ENCODE measurements at places on chromosomes 5 and 9.

GRCh38 chr5:17154211-17154996, 63.0 kb upstream of the BASP1 start:
- peak; percentile 25 for DNase-seq

- no peak for DNase-seq
Observed at GRCh38 chr9:97468658-97469448, 32.6 kb upstream of the TMOD1 start.

- DNase-seq = no peak
Observed at GRCh38 chr5:60163762-60164161, 270.2 kb upstream of the PDE4D start.

DNA sequence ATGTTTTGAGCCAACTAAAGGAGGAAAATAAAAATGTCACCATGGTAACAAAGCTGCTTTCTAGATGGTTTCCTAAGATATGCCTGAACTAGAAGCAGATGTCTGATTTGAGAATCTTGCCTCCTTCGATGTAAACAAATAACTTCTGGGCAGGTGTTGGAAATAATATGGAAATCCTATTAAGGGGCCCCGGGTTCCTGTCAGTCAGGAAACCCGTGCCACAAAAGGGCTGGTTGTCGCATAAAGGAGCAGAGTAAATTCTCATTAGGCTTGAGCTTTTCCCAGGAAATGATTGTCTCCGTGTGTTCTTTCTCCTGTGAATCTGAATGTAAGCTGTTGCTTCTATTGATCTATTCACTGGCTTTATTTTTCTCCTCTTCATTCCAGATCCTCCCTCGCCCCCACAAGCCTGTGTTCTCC, 90.8 kb downstream of the TLE4 start:
- DNase-seq = peak; percentile 14

GRCh38 chr9:76405868-76406267, 11.6 kb upstream of the RFK start:
- no peak for DNase-seq

GRCh38 chr9:129783516-129784361, 19.2 kb upstream of the TOR1B start:
- peak; percentile 29 for DNase-seq

GRCh38 chr5:108141676-108142075, 240.2 kb downstream of the FBXL17 start:
- DNase-seq = no peak

DNA sequence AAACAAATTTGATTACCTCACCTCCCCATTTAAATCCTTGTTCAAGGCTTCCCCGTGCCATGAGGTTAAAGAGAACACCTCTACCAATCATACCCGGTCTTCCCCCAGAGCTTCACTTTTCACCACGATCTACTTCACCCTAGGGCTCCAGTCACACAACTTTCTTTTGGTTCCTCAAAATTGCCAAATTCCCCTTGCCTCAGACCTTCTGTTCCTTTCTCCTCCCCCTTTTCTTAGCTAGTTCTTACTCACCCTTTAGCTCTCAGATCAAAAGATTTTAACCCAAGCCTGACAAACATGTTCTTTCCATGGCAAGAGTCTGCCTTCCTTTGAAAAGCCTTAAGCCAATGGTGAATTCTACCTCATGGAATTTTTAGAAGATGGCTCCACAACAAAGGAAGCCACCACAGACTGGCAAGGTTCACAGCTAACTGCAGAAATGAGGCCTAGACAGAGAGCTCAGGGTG, 56.7 kb downstream of the MAPKAP1 start:
- no peak for DNase-seq

DNA sequence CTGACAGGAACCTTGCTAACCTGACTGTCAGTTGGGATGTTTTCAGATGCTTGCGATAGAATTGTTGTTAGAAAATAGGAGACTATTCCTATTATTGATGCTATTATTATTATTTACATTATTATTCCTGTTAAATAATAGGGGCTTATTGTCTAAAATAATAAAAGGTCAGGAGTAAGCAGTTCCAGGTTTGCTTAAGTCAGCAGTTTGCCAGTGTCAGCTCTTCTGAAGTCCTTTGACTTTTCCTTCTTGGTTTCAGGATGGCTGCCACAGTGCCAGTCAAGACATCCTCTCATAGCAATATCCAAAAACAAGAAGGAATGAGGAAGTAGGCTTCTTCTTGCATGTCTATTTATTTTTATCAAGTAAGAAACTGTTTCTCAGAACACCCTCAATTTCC, 141.7 kb upstream of the MARCHF11 start:
- DNase-seq = no peak

GRCh38 chr5:124730381-124730780, 16.1 kb downstream of the ZNF608 start:
- DNase-seq = no peak

DNA sequence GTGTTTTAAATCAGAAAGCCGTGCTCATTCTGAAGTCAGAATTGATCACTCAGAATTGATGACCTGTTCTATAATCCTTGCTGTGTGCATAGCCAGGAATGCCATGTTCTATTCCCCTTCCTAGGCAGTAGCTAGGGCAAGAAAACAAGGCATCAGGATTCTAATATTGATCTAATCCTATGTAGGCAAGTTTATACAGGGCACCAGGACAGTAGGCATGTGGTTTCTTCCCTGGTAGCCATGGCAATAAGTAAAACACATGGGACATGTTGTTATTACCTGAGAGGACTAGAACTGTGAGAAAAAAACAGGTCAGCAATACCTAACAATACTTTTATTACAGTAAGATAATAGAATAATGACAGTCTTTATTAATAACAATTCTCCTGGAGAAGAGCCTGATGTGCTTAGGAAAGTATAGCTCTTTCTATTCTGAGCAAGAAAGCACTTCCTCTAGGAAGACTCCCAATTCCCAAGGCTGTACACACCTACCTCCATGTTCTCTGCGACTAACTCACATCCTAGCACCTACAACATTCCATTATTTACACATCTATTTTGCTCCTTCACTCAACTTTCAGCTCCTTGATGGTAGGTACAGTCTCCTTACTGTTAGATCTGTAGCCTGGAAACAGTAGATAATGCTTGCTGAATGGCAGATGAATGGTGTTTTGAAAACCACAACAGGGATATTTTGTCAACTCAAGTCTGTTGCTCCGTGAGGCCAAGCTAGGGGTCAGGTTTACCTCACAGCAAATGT, 70.8 kb downstream of the STX17 start:
- DNase-seq = no peak

DNA sequence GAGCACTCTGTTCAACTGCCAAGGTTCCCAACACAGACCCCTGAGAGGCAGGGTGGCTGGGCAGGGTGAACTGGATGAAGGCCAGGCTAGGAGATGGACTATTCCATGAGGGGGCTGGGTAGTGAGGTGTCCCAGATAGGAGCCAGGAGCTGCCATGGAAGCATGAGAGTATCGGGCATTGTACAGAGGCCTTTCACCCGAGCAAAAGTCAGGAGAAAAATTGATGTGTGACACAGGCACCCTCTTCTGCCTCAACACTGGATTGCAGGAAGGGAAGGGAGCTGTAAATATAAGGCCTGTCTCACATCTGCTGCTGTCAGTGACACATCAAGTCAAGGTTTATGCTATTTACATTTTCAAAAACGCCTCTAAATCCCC, 74.6 kb downstream of the UBAP1 start:
- DNase-seq = no peak

DNA sequence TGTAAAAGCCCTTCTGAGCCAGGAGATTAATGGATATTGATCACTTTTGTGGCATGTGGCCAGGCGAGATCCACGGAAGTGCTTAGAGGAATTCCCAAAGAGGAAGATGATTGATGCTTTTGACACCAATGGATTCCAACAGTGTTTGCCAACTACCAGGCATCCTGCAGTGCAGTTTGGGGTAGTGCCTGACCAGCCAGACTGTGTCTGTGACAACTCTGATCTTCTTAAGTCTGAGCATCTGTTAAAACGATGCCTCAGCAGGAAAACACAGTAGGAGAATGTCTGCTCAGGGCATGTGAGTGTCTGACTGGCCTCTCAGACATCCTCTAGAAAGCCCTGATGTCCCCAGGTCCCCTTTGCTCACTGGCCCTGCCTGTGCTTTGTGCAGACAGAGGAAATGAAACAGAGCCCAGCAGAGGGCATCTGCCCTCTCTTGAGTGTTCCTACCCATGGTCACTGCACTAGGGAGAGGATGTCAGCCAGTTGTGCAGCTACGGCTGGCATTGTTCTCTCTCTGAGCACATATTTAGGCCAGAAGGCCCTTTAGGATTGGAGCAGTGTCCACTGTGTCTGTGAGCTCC, 57.0 kb downstream of the TRPC7 start:
- no peak for DNase-seq

GRCh38 chr5:128949847-128950546, 15.3 kb upstream of the SLC27A6 start:
- no peak for DNase-seq

- DNase-seq = no peak
Observed at GRCh38 chr9:111056538-111056937, 18.3 kb upstream of the LPAR1 start.

DNA sequence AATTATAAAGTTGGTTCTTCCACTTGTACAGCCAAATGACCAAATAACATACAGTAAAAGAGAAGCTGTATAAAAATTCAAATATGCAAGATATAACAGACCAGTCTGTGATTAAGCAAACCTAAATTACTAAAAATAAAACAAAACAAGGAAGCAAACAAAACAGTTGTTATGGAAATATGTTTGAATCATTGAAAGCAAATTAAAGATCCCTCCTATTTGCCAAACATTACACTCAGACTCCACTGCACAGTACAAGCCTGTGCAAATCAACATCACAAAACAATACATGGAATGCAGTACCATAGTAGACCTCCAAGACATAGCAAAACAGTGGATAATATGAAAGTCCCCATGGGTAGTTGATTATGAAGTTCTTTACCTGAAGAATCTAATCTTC, 288.1 kb upstream of the PTGER4 start:
- DNase-seq = no peak

DNA sequence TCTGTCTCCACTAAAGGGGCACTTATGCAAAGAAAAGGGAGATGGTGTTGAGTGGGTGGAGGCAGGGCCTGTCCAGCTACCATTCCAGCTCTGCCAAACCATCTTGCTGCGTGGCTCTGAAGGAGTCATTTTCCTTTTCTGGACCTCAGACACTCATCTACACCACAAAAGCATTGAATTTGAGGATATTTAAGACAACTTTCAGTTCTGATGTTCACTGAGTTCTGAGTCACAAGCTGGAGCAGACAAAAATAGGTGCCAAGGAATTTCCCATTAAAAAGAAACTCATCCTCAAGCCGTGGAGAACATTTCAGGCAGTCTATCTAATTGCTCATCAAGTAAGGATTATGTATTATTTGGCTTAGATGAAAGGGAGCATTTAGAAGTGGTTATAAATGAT, 195.0 kb upstream of the TBC1D2 start:
- no peak for DNase-seq

GRCh38 chr9:118104363-118104762, 400.2 kb downstream of the TLR4 start:
- DNase-seq = no peak

- DNase-seq = no peak
Observed at GRCh38 chr9:127575875-127576778, 36.0 kb upstream of the STXBP1 start.

DNA sequence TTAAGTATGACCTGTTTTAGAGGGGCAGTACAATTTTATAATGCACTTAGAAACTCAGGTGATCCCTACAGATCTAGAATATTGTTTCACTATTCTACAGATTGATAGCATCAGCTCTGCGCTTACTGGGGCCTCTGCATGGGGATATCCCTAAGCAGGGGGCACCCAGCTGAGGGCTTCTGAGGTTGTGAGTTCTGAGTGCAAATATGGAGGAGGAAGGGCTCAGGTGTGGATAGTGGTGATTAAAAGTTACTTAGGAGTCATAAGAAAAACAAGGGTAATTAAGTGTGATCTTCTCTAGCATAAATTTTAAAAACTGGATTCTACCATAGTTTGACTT, 274.4 kb downstream of the EFNA5 start:
- no peak for DNase-seq

DNA sequence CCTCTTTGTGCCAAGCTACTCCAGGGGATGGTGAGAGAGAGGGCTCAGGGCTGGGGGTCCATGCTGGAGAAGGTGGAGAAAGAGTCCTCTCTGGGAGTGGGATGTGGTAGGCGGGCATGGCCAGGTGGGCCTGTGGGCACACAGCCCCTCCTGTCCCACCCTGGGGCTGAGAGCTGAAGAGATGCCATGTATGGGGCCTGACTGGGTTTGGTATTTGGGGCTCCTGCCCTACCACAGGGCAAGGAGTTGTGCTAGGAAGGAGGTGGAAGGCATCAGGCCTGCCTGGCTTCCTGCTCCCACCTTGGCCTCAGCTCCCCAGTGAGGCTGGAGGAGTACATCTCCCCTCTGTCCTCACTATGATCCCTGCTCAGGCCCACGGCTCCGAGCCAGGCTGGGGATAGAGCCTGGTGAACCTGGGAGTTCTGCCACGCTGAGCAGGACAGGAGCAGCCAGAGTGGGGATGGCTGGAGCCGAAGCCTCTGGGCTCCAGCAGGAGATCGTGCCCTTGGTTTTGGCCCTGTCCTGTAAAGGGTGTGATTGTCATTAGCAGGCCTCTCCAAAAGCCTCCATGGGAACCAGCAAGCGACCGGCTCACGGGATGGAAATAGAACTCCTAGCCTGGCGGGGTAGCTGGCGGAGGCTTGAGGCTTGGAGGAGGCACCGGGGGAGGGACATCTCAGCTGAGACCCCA, 75.5 kb downstream of the CACNA1B start:
- no peak for DNase-seq

GRCh38 chr9:127504887-127505251, 53.6 kb downstream of the LRSAM1 start:
- no peak for DNase-seq

GRCh38 chr5:171323806-171324632, 15.0 kb downstream of the TLX3 start:
- no peak for DNase-seq

- no peak for DNase-seq
Observed at GRCh38 chr5:154513669-154514084, 35.6 kb upstream of the HAND1 start.
